ENCODE measurements at places on chromosomes 3 and 15.

DNA sequence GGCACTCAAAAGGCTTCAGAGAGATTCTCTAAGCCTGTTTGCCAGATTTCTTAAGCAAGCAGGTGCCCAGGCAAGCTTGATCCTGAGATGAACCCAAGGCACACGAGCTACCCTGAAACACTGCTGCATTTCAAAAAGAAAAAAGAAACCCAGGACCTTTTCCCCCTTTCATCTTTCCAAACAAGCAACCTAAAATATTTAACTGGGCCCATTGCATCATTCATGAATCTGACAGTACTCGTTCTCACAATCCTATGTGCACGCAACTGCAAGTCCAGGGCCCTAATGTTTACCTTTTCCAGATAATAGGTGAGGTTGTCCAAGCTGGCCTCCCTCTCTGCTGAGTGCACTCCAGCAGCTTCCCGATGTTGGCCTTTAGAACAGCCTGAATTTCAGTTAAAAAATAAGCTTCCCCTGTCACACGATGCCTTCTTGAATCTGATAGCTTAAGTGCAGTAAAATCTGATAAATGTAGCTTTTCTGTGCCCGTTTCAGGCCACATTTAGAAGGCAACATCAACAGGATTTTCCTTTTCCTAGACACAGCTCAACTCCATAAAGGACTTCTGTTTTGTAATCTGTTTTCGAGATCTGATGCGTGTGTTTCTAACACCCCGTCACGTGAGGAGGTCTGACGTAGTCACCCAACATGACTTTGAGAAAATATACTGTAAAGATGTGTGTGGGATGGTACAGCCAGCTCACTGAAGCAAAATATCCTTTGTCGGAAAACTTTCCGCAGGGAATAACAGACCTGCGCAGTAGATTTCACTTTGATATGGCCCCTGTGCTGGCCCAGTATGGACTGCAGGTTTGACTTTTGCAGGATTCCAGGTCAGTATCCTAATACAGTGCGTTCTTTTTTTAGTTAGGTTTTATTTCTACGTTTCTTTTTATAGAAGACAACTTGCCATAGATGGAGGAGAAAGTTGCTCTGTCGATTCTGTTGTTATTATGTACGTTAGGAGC lies 55.1 kb upstream of the RASA2 start:
- DNase-seq, result no peak

GRCh38 chr15:65086680-65087111 lies 10.2 kb downstream of the KBTBD13 start:
- DNase-seq, result no peak

- DNase-seq, result no peak
These were observed 10.1 kb downstream of the SCN10A start for GRCh38 chr3:38805765-38806386.

DNA sequence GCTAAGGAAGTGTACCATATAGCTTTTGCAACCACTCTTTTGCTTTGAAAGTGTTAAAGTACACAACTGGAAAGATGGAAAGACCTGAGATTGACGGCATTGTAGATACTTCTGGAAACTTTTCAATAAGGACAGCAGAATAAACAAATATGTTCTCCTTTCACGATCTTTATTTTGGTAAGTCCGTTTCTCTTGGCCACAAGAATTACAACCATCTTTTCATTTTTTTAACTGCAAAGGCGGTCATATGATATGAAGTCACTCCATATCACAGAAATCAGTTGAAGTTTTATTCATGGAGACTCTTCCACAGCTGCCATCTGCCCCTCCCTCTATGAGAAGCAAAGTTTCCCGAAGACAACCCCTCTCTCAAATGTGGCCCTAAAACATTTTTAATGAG lies 303.4 kb upstream of the ICE2 start:
- DNase-seq, result no peak

DNA sequence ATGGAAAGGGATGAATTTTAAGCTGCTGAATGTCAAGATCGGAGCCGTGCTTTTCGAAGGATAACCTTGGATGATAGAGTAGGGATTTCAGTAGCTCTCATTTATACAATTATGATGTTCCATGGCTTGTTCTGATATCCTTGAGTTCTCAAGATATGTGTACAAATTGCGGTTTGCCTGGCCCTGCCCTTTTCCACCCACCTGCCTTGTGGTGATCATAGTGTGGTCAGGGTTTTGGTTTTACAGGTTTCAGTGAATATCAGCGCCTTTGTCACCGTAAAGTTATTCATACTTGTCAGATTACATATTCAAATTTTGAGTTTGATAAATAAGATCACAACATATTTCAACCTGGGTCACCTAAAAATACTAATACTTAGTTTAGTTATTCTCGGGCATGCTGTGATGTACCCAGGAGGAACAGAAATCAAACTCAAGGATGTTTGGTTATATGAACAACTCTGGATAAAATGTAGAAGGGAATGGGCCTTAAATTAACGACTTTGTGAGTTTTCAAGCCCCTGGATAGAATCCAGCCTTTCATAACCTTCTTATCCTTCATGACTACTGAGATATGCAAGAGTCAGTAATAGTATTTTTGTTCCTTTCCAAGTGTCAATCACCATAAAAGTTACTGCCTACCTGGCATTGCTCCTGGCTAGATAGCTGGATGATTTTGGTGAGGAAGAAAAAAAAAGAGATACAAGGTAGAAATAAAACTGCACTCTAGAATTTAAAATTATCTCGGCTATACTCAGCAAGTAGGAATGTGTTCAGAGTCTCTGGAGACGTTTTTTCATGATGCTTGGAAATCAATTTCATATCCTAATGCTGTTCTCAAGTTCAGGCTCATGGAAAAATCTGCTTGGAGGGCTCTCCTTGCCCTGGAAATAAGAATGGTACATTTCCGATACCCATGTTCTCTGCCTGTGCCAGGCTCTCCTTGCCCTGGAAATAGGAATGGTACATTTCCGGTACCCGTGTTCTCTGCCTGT lies 209.2 kb upstream of the TPRG1 start:
- DNase-seq, result no peak

GRCh38 chr3:22587446-22587845 lies 615.7 kb upstream of the UBE2E2 start:
- DNase-seq, result no peak

Measured in stimulated activated CD8-positive, alpha-beta memory T cell treated with anti-CD3 and anti-CD28 coated beads, Interleukin-4, amount 100 ng/mL, for 1 hour (primary cell).